Activated CD4-positive, CD25-positive, alpha-beta regulatory T cell treated with anti-CD3 and anti-CD28 coated beads, Interleukin-2, amount 50 U/mL, for 16 hours (primary cell): ENCODE measurements at places on chromosomes 4 and X.
A peak's percentile ranks its signal among the peaks of the same experiment; 100 is the strongest.

GRCh38 chr4:153750197-153750817 lies 9.5 kb downstream of the RNF175 start:
- peak; percentile 35 for DNase-seq

DNA sequence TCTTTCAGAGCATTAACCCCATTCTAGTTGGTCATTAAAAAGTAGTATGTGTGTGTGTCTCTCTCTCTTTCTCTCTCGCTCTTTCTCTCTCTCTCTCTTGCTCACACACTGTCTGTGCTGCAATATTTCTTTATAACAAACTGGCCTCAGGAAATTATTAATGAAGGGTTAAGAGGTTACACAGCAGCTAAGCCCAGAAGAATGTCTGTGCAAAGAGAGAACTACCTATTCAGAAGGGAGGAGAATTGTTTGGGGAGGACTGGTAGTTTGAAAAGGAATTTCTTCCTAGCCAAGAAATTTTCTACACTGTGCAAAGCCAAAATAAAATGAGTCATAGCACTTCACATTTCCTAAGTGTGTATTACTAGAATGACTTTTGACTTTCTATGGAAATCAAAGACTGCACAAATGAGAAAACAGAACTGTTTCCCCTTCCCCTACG lies 22.2 kb downstream of the PDGFC start:
- DNase-seq, result no peak

GRCh38 chrX:105098201-105098600 lies 122.3 kb downstream of the TEX13A start:
- no peak for DNase-seq

DNA sequence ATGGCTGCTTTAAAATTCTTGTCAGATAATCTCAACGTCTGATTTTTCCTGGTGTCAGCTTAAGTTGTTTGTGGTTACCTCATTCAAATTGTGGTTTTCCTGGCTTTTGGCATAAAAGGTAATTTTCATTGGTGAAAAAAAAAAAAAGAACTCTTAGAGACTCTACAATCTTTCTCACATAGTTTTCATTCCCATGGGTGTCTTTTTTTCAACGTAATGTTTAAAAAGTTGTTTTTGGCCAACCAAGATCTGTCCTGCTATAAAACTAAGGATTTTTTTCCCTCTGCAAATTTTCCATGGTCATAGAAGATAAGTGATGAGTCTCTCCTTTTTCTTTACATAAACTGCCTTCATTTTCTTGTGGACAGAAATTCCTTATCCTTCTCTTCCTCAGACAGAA lies 28.9 kb upstream of the RPS6KA6 start:
- no peak for DNase-seq

GRCh38 chr4:188485906-188486305 lies 346.7 kb downstream of the TRIML1 start:
- no peak for DNase-seq

DNA sequence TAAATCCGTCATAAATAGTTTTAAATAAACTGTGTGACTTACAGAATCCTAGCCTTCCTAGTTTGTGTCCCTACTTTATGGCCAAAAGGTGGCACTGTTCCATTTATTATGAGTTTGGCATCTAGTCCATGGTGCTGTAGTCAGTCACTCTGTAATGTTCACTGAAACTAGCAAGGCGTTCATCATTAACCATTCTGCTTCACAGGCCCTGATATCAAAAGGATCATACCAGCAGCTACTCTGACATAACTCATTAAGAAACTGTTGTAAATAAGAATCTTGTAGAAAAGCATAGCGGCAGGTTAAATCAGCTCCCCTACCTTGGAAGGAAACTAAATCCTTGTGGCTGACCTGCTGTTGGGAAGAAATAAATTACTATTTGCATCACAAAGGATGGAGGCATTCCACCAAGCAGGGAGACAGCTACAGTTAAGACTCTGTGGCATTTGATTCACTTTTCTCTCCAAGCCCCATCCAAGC lies 919.6 kb upstream of the DIAPH2 start:
- DNase-seq, result no peak

DNA sequence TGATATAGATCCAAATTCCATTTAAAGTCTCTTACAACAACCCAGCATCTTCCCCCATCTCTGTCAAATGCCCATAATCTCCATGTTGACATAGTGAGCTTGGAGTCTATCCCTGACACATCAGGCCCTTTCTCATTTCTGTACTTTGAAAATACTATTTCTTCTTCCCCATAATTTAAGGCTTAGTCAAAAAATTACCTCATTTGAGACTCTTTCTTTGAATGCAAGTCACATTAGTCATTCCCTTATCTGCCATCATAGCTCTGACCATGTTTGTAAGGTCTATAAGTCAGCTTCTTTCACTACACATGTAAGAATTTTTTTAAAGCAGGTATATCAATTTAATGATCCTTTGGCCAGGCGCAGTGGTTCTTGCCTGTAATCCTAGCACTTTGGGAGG lies 99.9 kb downstream of the DDX60 start:
- DNase-seq, result no peak

DNA sequence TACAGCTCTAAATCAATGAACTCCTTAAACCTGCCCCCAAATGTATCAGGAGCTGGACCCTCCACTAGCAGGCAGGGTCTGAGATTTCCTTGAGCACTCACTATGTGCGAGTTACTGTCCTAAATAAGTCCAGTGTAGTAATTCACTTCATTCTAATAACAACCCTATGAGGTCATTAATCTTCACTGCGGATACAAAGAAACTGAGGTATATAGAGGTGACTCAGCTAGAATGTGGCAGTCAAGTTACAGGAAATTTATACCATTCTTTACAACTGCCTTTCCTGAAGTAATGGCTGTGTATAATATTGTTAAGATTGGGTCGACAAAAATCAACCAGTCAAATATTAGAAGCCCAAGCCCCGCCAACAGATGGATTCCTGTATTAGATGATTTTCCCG lies 473.9 kb upstream of the FTHL17 start:
- DNase-seq, result no peak

DNA sequence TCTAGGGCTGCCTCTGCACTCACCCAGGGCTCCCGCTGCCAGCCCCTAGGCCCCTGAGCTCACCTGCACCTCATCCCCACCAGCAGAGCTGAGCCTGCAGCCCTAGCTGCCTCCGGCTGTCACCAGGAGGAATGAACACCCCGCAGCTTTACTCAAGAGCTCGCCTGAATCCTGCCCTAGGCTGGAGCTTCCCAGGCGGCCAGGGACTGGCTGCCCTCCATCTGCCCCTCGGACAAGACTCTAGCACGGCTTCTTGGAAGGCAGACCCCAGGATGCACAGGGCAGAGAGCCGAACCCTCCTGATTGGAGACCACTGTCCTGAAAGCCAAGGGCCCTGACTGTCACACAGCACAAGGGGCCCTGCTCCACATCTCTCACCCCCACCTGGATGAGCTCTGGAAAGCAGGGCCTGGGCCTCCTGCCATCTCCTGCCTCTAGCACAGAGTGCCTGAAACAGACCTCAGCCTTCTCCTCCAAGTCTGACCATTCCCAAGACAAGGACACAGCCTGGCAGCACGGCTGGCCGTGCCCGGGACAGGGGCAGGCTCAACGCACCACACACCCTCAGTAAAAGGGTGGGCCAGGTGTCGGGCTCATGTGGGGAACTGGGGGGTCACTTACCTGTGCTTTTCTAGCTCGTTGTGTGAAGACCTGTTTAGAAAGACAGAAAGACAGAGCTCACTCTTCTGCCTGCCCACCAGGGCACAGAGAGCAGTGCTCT lies 4.4 kb downstream of the MXD4 start:
- no peak for DNase-seq

GRCh38 chrX:72031634-72032033 lies 100.1 kb downstream of the RTL5 start:
- no peak for DNase-seq

GRCh38 chrX:55731826-55732225 lies 14.3 kb downstream of the RRAGB start:
- no peak for DNase-seq

- DNase-seq, result no peak
These were observed 31.3 kb upstream of the ETNPPL start for GRCh38 chr4:108794136-108794535.

GRCh38 chrX:97027384-97027922 lies 143.7 kb downstream of the RPA4 start:
- DNase-seq, result no peak

DNA sequence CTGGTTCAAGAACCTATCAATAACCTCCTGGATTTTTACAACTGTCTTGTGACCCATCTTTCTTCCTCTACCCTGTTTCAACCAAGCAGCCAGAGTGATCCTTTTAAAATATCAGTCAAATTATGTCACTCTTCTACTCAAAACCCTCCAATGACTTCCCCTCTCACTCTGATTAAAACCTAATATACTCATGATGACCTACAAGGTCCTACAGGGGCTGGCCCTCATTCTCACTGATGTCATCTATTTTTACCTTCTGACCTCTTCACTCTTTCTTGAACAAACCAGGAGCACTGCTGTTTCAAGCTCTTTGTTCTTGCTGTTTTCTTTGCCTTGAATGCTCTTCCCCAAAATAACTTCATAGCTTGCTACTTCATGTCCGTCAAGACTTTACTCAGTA lies 48.5 kb downstream of the ARHGEF38 start:
- DNase-seq, result no peak

- DNase-seq, result no peak
These were observed 147.3 kb downstream of the PCDH7 start for GRCh38 chr4:30867427-30867826.

- no peak for DNase-seq
These were observed 30.5 kb upstream of the ADGRG2 start for GRCh38 chrX:19152762-19153161.

GRCh38 chr4:94590493-94590892 lies 138.8 kb downstream of the PDLIM5 start:
- DNase-seq, result no peak

DNA sequence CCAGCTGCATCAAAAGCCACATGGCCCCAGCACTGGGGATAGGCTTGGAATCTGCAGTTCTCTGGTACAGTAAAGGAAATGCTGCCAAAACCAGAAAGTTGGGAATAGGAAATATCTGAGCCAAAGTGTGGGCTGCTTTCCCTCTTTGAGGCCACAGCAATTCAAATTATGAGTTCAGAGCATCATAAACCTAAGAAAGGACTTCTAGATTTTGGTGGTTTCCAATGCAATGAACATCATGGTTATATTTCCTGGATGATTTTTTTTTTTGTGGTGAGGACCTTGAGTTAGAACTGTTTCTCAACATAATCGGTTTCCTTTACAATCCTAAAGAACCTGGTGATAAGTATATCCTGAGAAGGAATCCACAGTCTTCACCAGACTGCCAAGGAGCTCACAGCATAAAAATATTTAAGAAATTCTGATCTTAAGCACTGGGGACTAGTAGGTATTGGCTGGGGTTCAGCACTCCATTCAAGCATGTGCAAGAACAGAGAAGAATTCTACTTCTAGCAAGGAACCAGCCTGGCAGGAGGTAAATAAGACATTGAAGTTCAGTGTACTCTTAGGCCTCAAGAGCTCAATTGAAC lies 29.8 kb upstream of the ARHGAP24 start:
- DNase-seq, result no peak

- no peak for DNase-seq
These were observed 65.8 kb upstream of the ETNPPL start for GRCh38 chr4:108828620-108829019.

- DNase-seq, result no peak
These were observed 12.1 kb upstream of the RUFY3 start for GRCh38 chr4:70709611-70710205.

- DNase-seq, result no peak
These were observed 47.0 kb downstream of the RBPJ start for GRCh38 chr4:26367811-26368210.

DNA sequence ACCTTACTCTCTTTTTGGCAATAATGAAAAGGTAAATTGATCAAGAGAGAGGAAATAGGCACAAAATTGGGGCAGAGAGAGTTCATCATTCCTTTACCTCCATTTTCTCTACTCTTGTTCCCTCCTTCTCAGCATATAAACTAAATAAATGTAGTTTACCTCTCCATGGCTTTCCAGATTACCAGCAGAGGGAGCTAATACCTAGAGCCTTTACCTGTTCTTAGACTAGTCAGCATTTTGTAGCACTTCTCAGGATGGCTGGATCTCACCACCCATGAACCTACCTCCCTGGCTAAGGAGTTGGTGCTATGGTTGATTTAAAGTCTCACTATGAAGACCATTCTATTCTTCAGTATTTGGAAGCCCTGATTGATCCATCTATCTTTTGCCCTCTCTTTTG lies 15.7 kb downstream of the OFD1 start:
- no peak for DNase-seq

DNA sequence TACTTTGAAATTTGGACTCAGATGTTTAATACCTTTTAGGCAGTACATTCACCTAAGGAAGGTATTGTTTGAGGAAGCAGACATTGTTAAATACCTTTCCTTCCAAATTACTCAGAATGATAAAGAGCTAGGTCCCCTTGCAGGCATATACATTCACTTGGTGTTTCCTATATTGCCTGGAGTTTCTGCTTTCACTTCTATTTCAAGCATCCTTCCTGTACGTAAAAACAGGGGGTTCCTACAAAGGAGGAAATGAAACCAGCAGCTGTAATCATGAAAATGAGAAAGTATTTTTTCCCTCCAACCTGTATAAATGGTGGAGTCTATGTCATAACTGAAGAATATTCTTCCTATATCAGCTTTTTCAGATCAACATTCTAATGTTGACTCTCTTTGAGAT lies 90.4 kb upstream of the RASGEF1B start:
- DNase-seq, result no peak

GRCh38 chrX:118718737-118719136 lies 8.7 kb upstream of the IL13RA1 start:
- no peak for DNase-seq

DNA sequence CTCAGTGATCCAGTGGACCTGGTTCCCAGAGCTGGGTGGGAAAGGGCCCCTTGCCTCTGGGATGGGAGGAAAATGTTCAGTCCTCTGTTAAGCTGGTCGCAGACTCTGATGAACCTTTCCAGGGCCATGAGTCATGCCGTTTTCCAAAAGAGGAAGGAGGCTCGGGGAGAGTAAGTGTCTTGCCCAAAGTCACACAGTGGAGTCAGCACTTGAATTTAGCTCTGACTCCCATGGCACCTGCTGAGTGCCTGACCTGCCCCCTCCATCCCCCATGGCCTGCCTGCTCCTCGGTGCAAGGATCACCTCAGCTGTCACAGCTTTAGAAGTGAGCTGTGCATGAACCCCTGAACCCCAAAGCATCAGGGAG lies 14.0 kb upstream of the KIAA0232 start:
- DNase-seq, result no peak

DNA sequence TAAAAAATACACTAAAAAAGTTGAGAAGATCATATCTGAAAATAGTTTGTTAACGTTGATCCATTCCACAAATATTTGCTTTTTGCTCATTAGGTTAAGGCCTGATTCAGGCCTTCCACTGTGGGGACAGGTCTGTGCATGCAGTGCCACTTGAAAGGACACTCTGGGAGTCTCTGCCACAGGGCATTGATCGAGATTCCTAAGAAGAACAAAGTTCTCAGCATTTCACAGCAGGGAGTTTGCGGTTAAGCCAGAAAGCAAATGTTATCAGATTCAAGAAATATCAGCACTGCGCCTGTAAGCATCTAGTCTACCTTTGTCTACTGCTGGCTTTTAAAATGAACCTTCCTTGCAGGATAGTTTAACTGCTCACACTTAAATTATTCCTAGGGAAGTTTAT lies 62.2 kb upstream of the TNIP3 start:
- no peak for DNase-seq

GRCh38 chr4:71221510-71222466 lies 117.0 kb upstream of the SLC4A4 start:
- DNase-seq, result no peak

- DNase-seq, result no peak
These were observed 62.7 kb upstream of the SORBS2 start for GRCh38 chr4:185874516-185875230.

- no peak for DNase-seq
These were observed 11.1 kb upstream of the MAB21L2 start for GRCh38 chr4:150570862-150571261.

- no peak for DNase-seq
These were observed 4.2 kb upstream of the ARHGAP4 start for GRCh38 chrX:153930011-153930910.
